ENCODE measurements at places on chromosomes 16 and 17. TPM values are rescaled to one million over a fixed set of nuclear protein-coding genes. Genes with fewer than 3 reads are reported as not detected.
A peak's percentile ranks its signal among the peaks of the same experiment; 100 is the strongest.

- H3K4me1 ChIP-seq: no peaks in the 10 kb centered on the region
- H3K4me3 ChIP-seq: no peak overlapping the region
- no peaks in the 10 kb centered on the region for H3K27me3 ChIP-seq
- no peak overlapping the region for H3K27ac ChIP-seq
- no peak for DNase-seq
Measured at GRCh38 chr17:37261286-37261685, 114.5 kb upstream of the C17orf78 start.

DNA sequence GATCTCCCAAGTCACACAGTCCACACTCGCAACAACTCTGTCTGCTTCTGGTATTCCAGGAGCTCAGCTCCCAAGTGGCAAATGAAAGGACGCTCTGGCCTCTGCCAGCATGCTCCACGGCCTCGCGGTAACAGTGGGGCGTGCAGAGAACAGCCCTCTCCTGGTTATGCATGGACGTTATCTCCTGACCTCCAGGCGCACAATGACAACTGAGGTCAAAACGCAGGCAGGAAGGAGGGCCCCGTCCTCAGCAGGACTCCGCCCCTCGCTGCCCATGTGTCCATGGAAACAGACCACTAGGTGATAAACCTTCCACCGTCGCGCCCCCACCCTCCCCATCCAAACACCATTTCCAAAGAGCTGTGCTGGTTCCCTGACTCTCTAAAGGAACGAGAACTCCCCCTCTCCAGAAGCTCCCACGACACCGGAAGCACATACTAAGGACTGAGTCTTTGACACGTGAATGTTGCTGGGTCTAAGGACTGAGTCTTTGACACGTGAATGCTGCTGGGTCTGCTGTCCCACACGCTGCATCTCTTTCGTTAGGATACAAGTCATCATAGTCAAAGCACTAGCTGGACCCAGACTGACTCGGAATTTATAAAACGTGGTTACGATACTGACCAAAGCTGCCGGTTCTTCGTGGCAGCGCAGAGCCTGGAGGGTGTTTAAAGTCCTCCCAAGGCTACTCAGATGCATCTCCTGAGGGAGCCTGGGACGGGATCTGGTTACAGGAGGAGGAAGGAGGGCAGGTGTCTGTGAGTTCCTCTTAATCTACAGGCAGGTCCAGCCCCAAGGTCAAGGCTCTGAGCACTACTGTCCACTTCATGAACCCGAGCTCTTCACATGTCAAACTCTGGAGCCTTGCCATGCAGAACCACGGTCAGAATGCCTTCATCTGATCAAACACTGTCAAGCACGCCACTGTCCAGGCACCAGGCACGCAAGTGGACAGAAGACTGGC, 43.9 kb downstream of the KLHDC4 start:
- no peak for DNase-seq
- no peak overlapping the region for H3K4me3 ChIP-seq
- H3K36me3 ChIP-seq: peaks cover 68% of the 10 kb centered on the region

- no peak overlapping the region for H3K4me3 ChIP-seq
- peaks cover 2% of the 10 kb centered on the region for H3K4me1 ChIP-seq
- no peak overlapping the region for H3K27ac ChIP-seq
- H3K27me3 ChIP-seq: no peaks in the 10 kb centered on the region
- DNase-seq: no peak
- peaks cover 47% of the 10 kb centered on the region for H3K36me3 ChIP-seq
Measured at GRCh38 chr16:67202956-67203493, 4.1 kb downstream of the ELMO3 start.

DNA sequence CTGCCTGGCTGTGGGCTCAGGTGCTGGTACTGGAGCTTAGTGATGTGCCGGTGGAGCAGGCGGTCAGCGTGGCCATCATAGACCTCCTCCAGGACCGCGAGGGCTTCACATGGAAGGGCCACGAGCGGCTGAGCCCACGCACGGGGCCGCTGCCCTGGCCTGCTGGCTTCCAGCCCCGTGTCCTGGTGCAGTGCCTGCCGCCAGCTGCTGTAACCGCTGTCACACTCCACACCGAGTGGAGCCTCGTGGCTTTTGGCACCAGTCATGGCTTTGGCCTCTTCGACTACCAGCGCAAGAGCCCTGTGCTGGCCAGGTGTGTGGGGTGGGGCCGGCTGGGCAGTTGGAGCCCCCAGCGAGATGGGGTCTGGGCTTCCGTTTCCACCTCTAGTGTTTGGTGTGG, 12.0 kb downstream of the LLGL1 start:
- H3K27ac ChIP-seq: no peak overlapping the region
- no peaks in the 10 kb centered on the region for H3K27me3 ChIP-seq
- H3K36me3 ChIP-seq: peaks cover 38% of the 10 kb centered on the region
- no peak overlapping the region for H3K4me3 ChIP-seq
- no peaks in the 10 kb centered on the region for H3K4me1 ChIP-seq
- no peak for DNase-seq

DNA sequence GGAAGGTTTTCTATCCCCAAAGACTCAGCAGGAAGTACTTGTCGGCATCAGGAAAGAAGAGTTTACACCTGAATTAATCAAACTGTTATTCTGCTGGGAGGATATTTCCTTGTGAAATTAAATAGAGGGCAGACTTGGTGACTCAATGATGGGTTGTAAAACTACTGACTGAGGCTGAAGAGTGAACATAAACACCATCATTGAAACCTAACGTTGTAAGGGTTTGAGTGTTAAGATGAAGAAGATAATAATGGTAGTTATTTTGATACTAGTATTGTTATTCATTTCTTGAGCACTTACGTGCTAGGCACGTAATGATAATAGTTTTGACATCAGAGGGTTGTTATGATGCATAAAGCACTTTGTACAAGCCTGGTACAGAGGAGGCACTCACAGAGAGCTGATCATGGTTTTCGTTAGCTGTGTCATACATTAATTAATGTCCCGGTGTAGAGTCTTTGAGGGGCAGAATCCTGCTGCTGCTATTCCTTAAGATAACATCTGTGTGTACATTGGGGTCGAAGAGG, 64.2 kb upstream of the CACNG3 start:
- no peak for DNase-seq
- no peaks in the 10 kb centered on the region for H3K27me3 ChIP-seq
- H3K27ac ChIP-seq: no peak overlapping the region
- peaks cover 87% of the 10 kb centered on the region for H3K36me3 ChIP-seq
- H3K4me3 ChIP-seq: no peak overlapping the region
- H3K4me1 ChIP-seq: no peaks in the 10 kb centered on the region

GRCh38 chr17:76561332-76561731, 21.5 kb downstream of the PRCD start:
- H3K27me3 ChIP-seq: no peaks in the 10 kb centered on the region
- H3K4me3 ChIP-seq: peak overlapping the region; percentile 50
- DNase-seq: no peak
- H3K36me3 ChIP-seq: peaks cover 69% of the 10 kb centered on the region

- H3K36me3 ChIP-seq: no peaks in the 10 kb centered on the region
- DNase-seq: no peak
- H3K27me3 ChIP-seq: no peaks in the 10 kb centered on the region
Measured at GRCh38 chr16:50899951-50900350, 158.1 kb downstream of the CYLD start.

GRCh38 chr16:23801378-23801777, 34.4 kb upstream of the PRKCB start:
- H3K27ac ChIP-seq: no peak overlapping the region

- H3K4me1 ChIP-seq: peaks cover 14% of the 10 kb centered on the region
- H3K27me3 ChIP-seq: peaks cover 40% of the 10 kb centered on the region
- H3K4me3 ChIP-seq: no peak overlapping the region
- H3K27ac ChIP-seq: no peak overlapping the region
Measured at GRCh38 chr16:80463326-80463725, 77.5 kb upstream of the DYNLRB2 start.

GRCh38 chr17:38559880-38560230, 45.9 kb downstream of the SRCIN1 start:
- H3K27me3 ChIP-seq: peaks cover 25% of the 10 kb centered on the region
- DNase-seq: no peak
- no peak overlapping the region for H3K4me3 ChIP-seq
- H3K27ac ChIP-seq: no peak overlapping the region

TPSD1 gene
- total RNA-seq: not detected
